Esophagus squamous epithelium (tissue), 5 donors: ENCODE measurements at places on chromosomes 3 and 15.

GRCh38 chr3:102125994-102126368 lies 276.7 kb downstream of the NFKBIZ start:
- no peak for DNase-seq

- DNase-seq, result no peak
Observed at GRCh38 chr3:26260139-26260538, 362.4 kb upstream of the LRRC3B start.

DNA sequence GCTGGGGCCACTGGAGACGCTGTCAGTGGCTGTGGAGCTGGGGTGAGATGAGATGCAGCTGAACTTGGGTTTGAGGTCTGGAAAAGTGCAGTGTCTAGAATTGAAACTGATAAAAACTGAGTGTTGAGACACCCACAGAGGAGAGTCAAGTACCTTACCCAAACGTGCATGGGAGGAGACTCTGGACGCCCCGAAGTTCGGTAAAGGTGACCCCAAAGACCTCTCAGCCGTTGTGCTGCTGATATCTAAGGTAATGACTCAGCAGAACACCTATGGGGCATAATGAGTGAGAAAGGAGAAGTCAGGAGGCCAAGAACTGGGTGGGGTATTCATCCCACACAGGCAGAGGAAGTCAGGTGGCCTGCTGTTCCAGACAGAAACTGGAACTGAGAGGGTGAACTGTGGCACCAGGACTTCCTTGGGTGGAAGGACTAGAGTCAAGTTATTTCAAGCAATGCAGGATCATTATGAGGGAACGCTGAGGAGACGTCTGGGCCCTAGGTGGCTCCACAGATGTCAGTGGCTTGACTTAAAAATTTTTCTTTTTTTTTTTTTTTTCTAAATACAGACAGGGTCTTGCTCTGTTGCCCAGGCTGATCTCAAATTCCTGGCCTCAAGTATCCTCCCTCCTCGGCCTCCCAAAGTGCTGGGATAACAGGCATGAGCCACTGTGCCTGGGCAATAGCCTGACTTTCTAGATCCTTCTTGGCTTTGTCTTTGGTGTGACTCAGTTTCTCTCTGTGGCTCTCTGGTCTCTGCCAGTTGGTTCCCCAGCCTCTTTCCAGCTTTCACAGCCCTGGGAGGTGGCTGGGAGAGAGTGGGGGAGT lies 67.6 kb upstream of the GCNT3 start:
- DNase-seq, result no peak

DNA sequence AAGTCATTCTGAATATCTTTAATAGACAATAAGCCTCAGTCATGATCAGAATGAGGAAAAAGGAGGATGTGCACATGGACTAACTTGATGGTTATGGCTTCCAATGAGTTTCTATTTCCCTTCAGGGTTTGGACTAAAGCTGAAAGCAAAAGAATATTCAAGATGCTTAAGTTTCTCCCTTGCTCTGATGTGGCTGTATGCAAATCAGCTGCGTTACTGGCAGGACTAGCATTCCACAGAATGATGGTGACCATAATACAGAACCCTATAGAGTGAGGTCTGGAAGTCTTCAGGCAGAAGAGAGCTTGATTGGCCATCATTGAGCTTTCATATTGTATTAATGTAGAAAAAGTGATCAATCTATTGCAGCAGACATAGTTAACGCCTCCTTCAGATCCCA lies 466.0 kb downstream of the NLGN1 start:
- DNase-seq, result no peak

DNA sequence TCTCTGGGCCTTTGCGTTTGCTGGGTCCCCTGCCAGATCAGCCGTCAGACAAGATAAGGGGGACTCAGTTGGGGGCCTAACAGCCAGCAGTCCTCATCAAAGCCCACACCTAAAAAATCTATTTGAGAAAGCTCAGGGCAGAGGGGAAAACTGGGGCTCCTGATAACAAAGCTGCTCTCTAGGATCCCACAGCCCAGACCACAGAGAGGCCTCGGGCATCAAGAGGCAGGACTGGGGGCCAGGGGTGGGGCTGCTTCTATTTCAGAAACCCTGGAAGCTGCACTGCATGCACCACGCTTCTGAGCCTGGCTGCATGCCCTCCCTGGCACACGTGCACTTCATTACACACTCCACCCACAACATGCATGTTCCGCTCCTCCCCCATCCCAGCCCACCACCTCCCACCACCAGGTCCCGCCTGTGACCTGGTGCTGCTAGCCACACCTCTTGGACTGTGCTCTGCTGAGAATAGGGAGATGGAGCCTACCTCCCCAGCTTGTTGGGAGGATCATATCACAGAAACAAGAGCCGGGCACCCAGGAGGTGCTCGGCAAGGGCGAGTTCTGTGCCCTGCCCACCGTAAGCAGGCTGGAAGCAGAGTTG lies 26.6 kb downstream of the FBLN2 start:
- DNase-seq, result no peak

- DNase-seq, result no peak
Observed at GRCh38 chr3:43185274-43185982, 79.5 kb upstream of the POMGNT2 start.

- no peak for DNase-seq
Observed at GRCh38 chr3:75334299-75334698, 329.8 kb upstream of the FRG2C start.

GRCh38 chr3:122890077-122890719 lies 95.3 kb downstream of the SLC49A4 start:
- no peak for DNase-seq

DNA sequence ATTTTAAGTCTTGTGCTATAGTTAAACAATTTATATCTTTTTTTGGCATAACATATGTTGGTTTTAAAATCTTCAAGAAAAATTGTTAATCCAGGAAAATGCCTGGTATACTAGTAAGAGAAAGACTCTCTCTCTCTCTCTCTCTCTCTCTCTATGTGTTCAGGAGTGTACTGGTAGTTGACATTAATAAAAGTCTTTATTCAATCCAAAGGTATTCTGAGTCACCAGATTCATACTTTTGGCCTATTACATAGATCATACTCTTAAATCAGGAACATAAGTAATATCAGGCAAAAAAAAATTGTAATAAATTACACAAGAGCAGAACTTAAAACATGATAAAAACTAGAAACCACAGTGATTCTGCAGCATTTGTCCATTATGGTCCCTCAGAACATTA lies 70.2 kb downstream of the TFG start:
- DNase-seq, result no peak

- no peak for DNase-seq
Observed at GRCh38 chr3:140052771-140053702, 118.1 kb downstream of the CLSTN2 start.

DNA sequence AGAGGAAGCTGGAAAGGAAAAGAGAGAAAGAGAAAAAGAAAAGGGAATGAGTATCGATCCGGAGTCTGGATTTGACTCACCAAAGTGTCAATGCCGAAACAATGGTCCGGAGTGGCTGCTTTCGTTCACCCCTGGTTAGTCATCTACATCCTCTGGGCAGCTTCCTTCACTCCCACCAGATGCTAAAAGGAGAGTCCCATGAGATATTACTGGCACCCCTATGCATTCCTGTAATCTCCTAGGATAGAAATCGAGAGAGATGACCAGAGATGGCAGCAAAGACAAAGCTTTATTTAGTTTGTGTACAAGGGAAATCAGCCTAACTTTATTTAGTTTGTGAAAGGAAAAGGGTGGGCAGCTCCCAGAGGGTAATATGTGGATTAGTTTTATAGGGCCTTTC lies 622.2 kb downstream of the ZPLD1 start:
- DNase-seq, result no peak

GRCh38 chr15:94287794-94288246 lies 56.5 kb downstream of the MCTP2 start:
- DNase-seq, result no peak

GRCh38 chr15:99997112-99997651 lies 263.9 kb upstream of the LYSMD4 start:
- DNase-seq, result no peak

DNA sequence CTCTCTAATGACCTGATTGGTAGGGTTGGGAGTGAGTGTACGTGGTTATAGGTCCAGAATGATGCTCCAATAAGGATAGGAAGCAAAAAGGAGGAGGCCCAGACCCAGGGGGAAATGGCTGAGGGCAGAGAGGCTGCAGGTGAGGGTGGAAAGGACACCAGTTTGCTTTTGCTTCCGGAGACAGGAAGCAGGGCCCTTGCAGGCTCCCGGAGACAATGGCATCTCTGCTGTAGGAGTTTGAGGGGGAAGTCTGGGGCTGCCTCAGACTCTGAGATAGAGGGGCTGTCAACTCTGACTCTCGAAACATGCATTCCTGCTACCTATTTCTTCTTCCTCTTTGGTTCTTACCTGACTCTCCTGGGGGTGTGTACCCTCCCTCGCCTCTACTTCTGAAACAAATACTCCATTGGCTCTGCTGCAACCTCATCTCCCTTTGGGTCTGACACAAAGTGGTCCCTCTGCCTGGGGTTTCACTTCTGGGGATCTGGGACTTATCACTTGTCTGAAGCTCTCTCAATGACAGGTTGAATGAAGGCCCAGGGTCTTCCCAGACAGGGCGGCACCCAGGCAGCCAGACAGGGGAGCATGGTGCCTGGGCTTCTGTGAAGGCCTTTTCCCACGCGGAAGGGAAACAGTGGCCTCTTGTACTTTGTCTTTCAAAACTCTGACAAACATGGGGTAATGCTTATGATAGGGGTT lies 61.5 kb downstream of the CHRD start:
- no peak for DNase-seq

- DNase-seq, result no peak
Observed at GRCh38 chr3:60630953-60631352, 620.3 kb downstream of the FHIT start.

DNA sequence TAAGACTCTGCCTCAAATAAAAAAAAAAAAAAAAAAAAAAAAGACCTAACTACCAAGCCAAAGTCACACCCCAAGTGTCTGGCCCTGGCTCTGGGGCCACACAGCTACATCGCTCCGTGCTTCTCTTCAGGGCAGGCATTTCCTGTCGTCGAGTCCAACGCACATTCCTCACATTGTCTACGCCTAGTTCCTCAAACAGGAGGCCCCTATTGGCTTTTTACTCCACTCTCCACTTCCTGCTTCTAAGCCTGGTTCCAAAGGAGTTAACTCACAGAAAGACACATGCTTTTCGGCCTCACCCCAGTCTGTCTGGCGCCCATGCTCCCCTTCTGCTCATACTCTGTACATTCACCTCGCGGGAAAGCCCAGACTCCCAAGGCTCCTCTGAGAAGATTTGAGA lies 28.8 kb downstream of the KNG1 start:
- DNase-seq, result no peak

DNA sequence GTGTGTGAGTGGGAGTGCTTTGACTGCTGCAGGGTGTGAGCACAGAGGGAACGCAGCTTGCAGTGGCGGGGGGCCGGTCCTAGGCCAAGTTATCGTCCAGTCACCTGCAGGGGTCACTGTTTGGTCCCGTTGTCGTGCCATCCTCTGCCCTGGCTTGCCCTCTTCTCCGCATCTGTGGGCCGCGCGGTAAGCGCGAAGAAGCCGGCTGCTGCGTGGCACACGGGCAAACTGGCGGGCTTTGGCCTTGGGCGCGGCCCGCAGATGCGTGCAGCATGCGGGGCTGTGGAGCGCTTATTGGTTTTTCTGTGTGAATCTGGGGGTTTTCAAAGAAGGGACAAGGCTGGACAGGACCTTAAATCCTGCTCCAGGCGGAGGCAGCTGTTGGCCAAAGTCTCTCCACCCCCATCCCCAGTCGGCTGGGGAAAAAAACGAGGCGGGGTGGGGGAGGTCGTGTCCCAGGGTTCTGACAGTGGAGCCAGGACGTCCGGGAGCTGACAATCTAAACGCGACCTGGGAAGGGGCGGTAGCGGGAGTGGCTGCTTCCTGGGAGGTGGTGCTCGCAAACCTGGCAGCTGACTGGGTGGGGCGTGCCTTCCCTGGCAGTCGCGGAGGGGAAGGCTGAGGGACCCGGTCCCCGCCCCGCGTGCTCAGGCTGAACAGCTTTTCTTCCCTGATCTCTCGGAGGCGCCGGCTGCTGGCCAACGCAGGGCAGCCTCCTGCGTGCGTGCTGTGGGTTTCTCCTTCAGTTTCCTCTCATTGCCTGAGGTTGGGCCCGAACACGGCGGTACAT lies 39.7 kb upstream of the VEPH1 start:
- DNase-seq, result no peak

GRCh38 chr3:32078864-32079263 lies 27.6 kb upstream of the GPD1L start:
- DNase-seq, result no peak

DNA sequence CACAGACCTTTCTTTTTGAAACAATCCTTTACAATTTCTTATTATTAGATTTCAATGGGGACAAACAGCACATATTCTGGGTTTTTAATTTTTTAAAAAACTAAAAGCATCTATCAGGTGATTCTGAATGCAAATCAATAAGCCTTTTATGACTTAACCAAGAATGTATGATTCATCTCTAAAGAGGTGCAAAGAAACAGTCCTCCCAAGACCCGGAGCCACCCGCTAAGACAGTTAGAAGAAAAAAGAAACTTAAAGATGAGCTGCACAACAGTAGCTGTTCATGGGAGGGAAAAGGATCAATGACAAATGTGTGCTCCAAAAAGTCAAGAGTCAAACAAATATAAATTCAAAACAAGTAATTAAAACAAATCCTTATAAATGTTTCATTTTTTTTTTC lies 319.5 kb downstream of the THSD4 start:
- DNase-seq, result no peak

DNA sequence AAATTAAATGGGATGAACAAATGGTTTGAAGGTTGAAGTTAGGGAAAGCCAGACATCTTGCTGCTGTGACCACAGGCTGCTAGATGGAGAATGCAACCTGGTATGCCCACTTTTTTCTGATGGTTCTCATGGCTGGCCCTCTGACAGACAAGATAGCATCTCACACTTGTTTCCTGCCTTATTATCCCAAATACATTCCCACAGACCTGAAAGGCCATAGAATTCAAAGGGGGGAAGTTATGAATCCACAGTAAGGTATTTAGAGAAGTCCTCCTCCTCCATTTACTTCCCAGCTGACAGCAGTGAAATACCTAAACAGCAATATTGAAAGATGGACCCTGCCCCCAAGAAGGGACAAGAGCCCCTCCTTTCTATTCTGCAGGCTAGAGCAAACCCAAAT lies 32.4 kb downstream of the LEO1 start:
- DNase-seq, result no peak

- DNase-seq, result no peak
Observed at GRCh38 chr15:68553314-68553993, 25.3 kb upstream of the CORO2B start.
